ENCODE measurements at places on chromosomes 11 and 22.

DNA sequence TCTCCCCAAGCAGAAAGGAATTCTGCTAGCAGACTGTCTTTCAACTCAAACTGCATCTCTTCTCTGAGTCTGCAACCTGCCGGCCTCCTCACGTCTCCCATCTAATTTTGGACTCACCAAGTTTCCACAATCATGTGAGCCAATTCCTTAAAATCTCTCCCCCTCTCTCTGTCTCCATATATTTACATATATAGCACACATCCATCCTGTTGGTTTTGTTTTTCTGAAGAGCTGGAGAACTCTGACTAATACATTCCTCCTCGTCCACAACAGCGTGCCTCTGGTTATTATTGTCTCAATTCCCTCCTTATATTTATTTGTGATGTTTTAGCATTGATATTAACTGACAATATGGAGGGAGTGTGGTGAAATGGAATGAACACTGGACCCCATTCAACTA lies 29.6 kb upstream of the FJX1 start:
- DNase-seq: no peak

- no peak for DNase-seq
Measured at GRCh38 chr11:69113226-69113625, 42.5 kb upstream of the SMIM38 start.

DNA sequence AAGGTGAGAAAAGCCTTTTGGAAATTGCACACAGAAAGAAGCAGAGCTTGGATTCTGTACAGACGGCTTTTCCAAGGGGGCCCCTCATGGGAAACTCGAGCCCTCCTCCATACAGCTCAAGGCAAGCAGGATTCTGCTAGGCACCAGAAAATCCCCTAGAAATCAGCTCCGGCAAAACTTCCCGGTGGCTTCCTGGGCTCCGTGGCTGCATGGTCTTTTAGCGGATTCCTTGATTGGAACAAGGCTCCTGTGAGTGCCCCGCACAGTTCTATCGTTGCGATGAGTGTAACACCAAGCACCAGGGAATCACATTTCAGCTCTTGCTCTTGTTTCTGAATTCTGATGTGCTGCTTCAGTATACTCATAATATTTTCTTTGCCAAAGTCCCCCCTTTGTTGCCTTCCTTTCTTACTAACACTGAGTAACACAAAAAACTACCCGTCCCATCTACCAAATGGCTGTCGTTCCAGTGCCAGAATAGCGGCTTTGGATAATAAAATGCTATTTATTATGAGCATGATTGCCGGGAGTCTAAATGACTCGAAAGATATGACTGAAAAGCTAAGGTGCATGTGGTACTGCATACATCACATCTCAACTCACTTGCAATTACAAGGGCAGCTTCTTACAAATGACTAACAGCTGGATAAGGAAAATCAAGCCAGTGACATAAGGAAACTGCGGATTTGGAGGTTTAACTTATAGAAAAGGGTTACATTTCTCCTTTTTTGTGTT lies 494.1 kb downstream of the DLG2 start:
- no peak for DNase-seq

GRCh38 chr11:115778928-115779650 lies 274.9 kb upstream of the CADM1 start:
- DNase-seq: no peak

GRCh38 chr11:876545-876944 lies 33.9 kb downstream of the TSPAN4 start:
- DNase-seq: no peak

DNA sequence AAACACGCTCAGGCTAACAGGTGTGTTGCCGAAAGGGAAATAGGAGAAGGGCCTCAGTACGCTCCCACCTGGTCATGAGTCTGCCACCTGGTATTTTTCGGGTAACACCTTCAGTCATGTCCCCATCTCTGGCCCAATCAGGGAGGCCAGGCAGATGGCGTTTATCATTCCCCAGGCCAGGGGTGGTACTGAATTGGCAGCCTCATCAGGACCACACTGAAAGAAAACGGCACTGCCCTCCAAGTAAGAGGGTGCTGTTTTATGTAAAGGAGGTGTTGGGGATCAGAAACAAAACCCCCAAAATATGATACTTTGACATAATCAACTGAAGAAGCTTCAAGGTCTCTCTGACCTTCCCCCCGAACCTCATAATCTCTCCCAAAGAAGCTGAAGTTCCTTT lies 58.9 kb downstream of the RCN1 start:
- no peak for DNase-seq

- DNase-seq: no peak
Measured at GRCh38 chr22:22158965-22159364, 85.6 kb upstream of the VPREB1 start.

GRCh38 chr11:60206616-60207015 lies 23.7 kb upstream of the MS4A6A start:
- no peak for DNase-seq

DNA sequence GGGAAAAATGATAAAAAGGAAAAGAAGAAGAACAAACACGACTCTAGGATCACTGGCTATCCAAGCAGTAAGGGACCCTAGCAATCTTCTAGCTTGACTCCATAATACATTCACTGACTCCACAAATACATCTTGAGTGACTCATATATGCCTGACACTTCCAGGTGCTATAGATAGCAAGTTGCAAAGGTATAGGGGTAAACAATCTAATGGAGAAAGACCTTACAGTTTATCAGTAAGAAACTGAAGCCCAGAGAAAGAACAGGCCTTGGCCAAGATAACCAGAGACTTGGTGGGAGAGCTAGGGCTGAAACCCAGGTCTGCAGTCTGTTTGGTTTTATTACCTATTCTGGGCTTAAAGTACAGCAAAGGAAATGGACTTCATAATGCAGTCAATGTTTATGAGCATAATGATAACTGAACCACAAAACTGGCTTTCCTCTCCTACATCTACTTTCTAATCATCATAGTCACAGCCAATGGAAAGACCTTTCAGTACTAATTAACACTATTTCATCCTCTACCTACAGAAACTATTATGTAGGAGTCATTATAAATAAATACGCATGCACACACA lies 19.7 kb upstream of the SLC5A1 start:
- DNase-seq: no peak

DNA sequence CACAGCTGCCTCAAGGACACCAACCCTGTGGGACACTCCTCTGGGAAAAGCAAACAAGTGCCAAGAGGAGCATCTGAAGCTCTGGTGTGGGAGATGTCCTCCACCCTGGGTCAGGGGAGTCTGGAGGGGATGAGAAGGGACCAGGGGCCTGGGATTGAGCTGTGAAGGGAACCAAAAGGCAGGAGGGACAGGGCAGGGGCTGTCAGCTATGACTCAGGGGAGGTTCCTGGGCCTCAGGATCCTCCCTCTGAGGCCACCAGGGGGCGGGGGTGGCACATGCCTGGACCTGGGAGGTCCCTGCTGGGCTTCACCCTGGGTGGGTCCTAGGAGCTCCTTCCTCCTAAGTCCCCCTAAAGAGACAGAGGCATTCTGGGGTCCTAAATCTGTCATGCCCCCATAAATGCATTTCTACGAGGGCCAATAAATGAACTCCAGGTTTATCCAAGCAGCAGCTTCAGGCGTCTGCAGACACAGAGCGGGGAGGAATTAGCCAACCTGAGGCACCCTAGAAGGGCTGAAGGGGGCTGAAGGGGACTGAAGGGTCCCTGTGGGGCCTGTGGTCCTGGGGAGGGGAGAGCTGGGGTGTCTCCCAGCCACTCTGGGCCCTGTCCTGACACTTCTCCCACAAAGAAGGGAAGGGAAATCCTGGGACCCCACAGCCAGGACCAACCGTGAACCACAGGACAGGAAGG lies 31.9 kb upstream of the IGLL5 start:
- peak; percentile 39 for DNase-seq

DNA sequence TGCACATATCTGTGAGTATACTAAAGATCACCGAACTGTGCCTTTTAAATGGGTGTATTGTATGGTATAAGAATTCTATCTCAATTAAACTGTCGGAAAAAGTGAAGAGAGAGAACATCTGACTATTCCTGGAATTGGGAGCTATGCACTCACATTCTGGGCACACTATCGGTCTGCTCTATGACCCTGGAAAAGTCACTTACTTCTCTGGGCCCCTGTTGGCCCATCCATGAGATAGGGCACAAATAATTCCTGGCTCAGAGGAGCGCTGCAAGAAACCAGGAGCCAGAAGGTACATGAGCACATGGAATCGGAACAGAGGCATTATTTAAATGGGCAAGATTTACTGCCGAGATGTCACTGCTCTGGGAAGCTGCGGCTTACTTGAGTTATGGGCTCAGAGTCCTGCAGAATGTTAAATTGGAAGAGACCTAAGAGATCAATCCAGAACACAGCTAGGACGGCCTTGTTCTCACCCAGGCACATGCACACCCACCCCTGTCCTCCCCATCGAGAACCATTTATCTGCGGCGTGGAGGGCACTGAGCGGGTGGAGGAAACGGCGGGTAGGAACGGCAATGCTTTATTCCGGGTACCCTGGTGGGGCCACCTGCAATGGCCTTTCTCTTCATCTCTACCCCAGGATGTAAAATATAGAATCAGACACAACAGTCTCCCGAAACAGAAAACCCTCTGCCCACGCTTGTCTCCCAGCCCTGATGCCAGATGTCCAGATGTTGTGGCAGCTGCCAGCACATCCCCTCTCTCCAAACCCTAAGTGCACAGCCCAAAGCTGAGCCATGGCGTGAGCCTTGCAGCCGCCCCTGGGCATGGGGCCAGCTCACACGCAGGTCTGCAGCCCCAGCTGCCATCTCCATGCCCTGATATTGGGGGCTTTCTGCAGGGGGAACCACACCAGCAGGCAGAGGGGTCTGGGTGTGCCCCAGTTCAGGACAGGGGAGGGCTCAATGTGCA lies 142.4 kb downstream of the DSCAML1 start:
- DNase-seq: no peak

DNA sequence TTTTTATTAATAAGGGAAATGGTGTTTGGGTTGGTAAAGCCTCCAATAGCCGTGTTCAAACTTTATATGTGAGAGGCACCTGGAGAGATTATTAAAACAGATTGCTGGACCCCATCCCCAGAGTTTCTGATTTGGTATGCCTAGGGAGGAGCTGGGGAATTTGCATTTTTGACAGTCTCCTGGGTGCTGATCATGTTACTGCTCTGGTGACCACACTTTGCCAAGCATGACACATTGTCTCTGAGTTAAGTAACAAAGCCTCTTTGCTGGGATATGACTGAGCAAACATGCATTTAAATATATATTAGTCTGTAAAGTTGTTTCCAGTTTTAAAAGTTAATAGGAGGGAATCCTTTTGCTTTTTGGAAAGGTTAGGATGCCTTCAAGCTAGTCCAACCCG lies 140.4 kb downstream of the NAV2 start:
- no peak for DNase-seq

DNA sequence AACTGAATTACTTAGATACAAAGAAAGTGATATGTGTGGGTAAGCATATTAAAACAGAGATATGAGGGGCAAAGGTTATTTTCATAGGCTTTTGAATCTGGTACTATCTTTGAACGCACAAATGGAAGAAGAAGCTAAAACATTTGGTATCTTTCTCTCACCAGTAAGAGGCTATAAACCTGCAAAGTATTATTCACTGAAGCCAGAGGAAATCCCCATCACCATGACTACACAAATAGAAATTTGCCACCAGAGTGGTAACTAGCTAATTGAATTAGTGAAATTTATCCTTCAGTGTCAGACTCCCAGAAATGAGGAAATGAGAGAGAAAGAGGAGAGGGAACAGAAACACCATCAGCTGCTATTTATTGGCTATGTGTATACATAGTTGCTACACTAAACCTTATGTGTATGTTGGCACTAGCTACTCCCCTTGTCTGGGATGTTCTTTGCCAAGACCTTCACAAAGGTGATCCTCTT lies 503.4 kb downstream of the DLG2 start:
- no peak for DNase-seq

GRCh38 chr11:121365304-121365703 lies 72.7 kb downstream of the SC5D start:
- no peak for DNase-seq

GRCh38 chr11:86987679-86988078 lies 32.5 kb upstream of the FZD4 start:
- no peak for DNase-seq

DNA sequence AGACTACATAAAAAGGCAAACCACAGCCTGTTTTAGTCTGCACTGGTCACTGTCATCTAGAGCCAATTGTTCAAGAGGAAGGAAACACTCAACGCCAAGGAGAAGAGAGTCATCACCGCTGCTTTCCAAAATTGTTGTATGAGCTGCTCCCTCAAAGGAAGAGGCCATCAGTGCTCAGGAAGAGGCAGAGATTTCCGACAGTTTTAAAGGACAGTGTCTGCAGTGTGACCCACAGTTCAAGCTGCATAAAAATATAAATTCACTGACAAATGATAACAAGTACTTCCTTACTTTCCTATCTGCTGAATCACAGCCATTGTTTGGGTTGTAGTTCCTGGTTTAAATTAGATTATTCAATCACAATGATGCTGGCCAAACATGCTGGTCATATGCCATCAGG lies 16.4 kb downstream of the PRCP start:
- DNase-seq: no peak

GRCh38 chr11:88203604-88204003 lies 28.4 kb upstream of the RAB38 start:
- no peak for DNase-seq

DNA sequence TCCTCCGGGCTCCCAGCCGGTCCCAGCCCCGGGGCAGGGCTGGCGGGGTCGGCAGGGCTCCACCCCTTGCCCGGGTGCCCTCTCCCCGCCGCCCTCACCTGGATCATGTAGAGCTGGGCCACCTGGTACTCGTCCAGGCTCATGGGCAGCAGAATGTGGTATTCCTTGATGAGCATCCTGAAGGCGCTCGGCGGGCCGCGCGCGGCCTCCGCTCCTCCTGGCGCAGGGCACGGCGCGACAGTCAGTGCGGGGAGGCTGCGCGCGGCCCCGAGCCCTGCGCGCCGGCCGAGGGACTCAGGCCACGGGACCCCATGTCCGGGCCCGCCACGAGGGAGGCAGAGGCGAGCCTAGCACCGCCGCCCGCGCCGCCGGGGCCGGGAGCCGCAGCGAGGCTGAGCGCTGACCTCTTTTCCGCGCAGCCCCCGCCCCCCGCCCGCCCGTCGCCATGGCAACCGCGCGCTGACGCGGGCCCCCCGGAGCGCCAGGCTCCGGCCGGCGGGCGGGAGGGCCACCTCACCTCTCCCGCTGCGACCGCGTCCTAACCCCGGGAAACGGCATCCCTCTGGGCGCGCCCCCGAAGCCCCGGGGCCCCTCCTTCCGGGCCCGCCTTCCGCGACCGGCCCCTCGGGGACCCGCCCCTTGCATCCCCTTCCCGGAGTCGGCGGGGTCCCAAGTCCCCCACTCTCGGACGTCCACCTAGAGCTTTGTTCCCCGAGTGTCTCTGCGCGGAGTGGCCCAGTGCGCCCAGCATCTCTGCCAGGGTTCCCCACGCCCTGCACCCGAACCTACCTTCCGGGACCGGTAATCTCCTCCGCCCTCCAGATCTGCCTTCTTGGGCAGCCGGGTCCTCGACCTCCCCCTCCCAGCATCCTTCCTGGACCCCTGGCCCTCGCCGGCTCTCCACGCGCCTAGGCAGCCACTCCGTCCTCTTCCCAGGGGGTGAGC lies 886 bp downstream of the PITPNM1 start:
- peak; percentile 44 for DNase-seq

Measured in activated CD4-positive, alpha-beta T cell treated with anti-CD3 and anti-CD28 coated beads, Interleukin-2, amount 50 U/mL, for 48 hours (primary cell).